Activated CD4-positive, alpha-beta T cell treated with anti-CD3 and anti-CD28 coated beads, Interleukin-2, amount 50 U/mL, for 4 hours (primary cell): ENCODE measurements at places on chromosomes 5 and 9.

DNA sequence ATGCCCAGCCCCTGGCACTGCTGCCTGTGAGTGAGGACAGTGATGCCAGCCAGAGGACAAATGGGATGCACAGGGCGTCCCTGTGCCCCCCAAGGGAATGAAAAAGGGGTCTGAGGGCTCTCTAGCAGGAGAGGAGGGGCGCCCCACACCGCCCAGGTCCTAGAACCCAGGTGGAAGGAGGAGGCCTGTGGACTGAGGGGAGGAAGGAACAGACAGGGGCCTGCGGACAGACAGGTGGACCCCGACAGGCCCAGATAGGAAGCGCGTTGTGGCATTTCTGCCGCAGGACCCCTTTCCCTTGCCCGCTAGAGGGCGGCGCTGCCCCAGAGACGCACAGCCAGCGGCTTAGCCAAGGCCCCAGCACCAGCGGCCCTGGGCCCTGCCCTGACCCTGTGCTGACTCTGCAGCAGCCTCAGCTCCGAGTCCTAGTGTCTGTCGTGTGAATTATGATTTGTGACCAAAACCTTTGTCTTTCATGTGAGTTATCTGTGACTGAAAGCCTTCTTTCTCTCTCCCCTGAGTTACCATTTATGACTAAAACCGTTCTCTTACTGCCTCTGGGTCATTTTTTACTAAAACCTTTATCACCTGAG lies 30.7 kb downstream of the TRIP13 start:
- peak; percentile 64 for DNase-seq

DNA sequence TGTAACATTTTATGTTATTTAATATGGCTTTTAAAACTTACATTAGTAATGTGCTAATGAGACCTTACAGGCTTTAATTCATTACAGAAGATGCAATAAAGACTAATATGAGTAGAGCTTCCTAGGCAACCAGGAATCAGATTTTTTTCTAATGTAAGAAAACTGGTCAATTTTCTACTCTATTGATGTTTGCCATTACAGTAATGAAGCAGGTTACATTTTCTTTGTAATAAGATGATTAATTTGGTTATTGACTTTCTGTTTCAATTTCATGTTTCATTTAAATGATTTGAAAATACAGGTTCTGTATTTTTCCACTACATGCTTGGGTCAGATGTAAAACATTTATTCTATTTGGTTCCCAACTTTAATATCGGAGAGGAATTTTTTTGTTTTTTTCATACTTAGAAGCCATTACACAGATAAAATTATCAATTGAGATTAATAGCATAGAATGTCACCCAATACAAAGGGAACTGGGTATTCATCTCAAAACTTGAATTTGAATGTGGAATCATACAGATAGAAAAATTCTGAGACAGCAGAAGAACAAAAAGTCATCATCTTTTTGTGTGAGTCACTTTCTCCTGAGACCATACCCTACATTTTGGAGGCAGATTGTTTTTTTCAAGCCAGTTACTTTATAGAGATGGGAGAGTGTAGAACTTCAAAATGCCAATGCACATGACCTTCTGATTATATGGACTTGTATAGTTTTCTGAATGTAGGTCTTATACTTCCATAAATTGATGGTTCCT lies 133.6 kb upstream of the HMHB1 start:
- no peak for DNase-seq

- no peak for DNase-seq
Measured at GRCh38 chr9:15576350-15577050, 23.7 kb downstream of the CCDC171 start.

GRCh38 chr5:107294669-107295068 lies 376.1 kb downstream of the EFNA5 start:
- DNase-seq = no peak

- DNase-seq = no peak
Measured at GRCh38 chr5:172524573-172525021, 70.3 kb upstream of the SH3PXD2B start.

DNA sequence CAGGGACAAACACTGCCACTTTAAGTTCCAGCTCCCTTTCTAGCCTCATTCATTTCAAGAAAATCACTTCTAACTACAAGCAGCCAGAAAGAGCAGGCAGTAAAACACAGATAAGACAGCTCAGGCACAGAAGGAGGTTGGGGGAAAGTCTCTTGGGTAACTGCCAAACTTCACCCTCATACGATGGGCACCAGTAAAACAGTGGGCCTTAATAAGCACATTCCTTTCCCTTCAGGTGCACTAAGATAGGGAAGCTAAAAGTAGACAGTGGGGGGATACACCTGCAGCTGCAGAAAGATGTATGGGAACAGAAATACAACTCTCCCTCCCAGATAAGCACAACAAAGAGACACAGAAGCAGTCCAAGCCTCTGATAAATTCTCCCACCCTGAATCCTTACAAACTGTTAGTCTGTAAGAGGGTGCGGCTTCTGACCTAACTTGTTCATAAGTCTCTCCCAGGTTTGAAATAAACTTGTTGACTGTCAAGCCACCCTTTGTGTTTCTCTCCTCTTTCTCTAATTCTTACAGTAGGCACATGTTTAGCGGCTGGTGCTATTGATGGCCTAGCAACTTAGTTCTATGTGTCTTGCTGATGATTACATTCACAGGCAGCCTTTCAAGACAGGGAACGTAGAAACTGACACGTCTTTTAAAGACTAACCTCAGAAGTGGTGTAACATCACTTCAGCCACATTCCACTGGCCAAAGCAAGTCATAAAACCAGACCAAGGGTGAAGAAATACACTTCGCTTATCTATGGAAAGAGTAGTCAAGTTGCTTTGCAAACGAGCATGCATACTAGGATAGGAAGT lies 6.8 kb upstream of the CKS2 start:
- no peak for DNase-seq

- DNase-seq = no peak
Measured at GRCh38 chr5:91956738-91957137, 573.6 kb upstream of the ARRDC3 start.

- no peak for DNase-seq
Measured at GRCh38 chr9:121598167-121598964, 53.1 kb upstream of the DAB2IP start.

DNA sequence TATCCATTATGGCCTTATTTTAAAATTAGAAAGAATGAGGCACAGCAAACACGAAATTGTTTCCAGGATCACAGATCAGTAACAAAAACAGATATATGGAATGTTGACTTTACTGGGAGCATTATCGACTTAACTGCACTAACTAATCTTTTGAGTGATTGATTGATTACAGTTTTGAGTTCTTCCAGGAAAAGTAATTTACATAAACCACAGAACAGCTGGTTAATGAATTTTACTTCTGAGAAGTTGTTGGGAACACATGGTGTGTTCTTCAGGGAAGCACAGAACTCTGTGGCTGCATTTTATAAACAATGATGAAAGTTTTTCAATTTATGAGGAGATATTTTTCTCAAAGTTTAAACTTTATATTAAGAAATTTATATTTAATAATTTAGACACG lies 802.4 kb upstream of the ACO1 start:
- no peak for DNase-seq

DNA sequence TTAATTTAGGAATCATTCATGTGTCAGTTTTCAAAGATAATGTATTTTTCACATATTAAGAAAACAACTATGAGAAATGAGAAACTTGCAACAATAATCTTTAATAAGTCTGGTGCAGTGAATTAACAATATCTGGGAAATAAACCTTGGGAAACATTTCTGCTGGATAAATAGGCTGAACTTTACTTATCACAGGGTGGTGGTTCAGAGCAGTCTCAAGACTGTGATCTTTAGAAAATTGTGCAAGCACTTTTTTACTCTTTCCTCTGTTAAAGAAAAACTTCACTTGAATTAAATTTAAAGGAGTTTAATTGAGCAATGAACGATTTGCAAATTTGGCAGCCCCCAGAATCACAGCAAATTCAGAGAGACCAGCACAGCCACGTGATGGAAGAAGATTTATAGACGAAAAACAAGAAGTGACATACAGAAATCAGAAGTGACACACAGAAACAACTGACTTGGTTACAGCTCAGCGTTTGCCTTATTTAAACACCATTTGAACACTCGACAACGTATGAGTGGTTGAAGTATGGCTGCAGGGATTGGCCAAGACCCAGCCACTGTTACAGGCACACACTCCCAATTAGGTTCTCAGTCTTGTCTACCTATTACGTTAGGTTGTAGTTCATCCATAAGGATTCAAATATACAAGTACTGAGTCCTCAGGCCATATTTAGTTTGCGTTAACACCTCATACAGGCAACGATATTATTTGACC lies 631.9 kb downstream of the SLCO4C1 start:
- no peak for DNase-seq

GRCh38 chr9:26975728-26976707 lies 19.8 kb downstream of the IFT74 start:
- no peak for DNase-seq

- DNase-seq = no peak
Measured at GRCh38 chr5:147411359-147412319, 98.2 kb downstream of the DPYSL3 start.

- DNase-seq = no peak
Measured at GRCh38 chr5:36558641-36559040, 47.8 kb upstream of the SLC1A3 start.

GRCh38 chr9:78903581-78903980 lies 606.7 kb downstream of the PSAT1 start:
- no peak for DNase-seq

DNA sequence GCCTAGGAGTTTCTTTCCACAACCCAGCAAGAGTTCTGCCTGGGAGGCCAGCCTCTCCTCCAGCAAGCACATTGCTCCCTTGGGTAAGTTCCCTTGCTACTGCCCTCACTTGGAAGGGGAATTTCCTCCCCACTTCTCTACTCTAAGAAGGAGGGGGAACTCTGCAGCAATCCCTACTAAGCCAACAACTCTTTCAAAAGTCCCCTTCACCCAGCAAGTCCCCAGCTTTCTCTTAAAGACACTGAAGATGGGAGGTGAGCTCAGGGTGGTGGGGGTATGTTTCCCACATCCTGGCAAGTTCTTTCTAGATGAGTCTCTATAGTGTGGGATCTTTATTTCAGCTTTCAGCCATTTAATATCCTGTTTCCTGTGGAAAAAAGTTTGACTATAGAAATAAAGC lies 49.0 kb downstream of the PDE8B start:
- DNase-seq = no peak

DNA sequence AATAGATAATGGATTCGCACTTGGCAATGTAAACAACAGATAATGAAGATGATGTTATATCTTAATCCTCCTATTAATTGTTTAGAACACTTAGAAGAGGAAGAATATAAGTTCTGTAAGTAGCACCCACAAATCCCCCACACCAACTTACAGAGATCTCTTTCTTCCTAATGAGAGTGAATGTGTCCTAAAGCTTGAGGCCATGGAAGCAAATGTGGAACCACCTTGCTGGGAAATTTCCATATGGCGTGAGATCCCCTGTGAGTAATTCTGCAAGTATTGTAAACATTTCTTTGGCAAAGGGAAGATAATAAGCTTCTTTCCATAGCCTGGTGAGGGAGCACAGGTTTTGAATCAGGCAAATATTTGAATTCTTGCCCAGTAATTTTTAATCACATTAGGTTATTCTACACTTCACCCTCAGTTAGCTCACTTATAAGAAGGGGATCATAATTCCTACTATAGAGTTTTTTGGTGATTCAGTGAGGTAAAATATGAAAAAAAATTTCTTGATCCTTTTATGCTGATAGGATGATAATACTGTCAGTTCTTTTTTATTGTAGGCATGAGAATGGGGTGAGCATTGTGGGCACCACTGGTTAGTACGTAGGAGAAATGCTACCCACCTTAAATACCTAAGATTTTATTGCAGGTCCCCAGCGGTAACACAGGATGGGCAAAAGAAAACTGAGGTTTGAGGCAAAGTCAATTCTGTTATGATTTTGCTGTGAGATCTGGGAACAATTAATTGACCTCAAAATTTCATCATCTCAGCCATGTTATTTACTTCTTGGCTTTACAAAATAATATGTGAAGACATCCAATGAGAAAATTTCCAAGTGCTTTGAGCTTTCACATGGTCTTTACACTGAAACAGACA lies 574.8 kb downstream of the PSAT1 start:
- no peak for DNase-seq

DNA sequence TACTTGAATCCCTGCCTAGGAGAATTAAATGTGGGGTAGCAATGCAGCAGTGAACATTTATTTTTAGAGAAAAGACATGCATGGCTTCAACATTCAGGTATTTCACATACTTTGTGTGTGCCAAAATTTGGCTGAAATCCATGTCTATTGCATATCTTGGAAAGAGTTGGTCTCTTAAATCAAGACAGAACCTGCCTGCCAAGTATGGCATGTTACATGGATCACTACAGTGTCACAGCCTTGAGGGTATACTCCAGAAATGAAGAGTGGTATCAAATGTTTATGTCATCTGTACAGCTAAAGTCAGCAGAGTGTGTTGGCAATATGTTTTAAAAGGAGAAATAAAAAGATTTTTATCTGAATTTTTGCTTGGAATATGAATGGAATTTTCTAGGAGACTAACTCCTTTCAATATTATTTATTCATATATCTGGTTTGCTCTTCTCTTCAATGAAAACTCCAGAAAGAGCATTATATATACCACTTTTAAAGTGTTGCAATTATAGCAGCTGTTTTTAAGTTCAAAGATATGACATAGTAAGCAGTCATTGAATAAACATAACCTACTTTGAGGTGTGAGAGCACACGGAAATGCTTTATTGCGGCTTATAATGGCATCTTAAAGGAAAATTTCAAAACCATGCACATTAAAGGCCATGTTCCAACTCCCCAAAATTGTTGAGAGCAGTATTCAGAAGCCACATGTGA lies 95.4 kb upstream of the MINAR2 start:
- no peak for DNase-seq

- no peak for DNase-seq
Measured at GRCh38 chr9:138070815-138071214, 193.2 kb downstream of the CACNA1B start.

GRCh38 chr9:90505695-90506094 lies 136.9 kb downstream of the DIRAS2 start:
- no peak for DNase-seq

GRCh38 chr9:115276621-115277020 lies 158.7 kb upstream of the TNC start:
- DNase-seq = no peak

DNA sequence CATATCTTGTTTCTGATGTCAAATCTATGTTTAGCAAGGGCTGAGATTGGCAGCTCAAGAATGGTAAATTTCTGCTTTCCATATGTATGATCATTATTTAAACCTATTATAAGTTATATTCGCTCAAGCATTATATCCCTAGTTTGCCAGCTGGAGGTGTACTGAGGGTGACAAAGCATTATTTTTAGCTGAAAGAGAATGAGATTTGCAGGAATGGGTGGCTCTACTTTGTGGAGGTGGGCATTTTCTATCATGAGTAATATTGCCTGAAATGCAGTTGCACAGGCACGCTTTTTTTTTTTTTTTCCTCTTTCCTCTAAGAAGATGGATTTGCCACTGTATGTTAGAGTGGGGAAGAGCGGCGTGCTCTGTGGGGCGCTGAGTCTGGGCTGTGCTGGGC lies 393.8 kb downstream of the EBF1 start:
- DNase-seq = no peak

GRCh38 chr9:88535226-88536022 lies 446 bp downstream of the NXNL2 start:
- no peak for DNase-seq

GRCh38 chr5:98933445-98934072 lies 4.8 kb upstream of the CHD1 start:
- DNase-seq = no peak
